Stomach (tissue), 19 donors: ENCODE measurements at places on chromosomes 16 and 17. TPM values are rescaled to one million over a fixed set of nuclear protein-coding genes. Genes with fewer than 3 reads are reported as not detected.

The UTS2R gene
- total RNA-seq, result not detected

The CLEC10A gene
- total RNA-seq, result not detected

The KRT20 gene
- total RNA-seq, result 72.0 TPM

The MYCBPAP gene
- not detected for total RNA-seq

The GPR142 gene
- not detected for total RNA-seq

The CHD9NB gene
- total RNA-seq, result 0.58 TPM

The HOXB3 gene
- total RNA-seq, result 25.3 TPM

The TBC1D3I gene
- not detected for total RNA-seq

The FBXW10 gene
- not detected for total RNA-seq

The APOBR gene
- 1.1 TPM for total RNA-seq

The TPSB2 gene
- total RNA-seq, result not detected

The CBLN1 gene
- total RNA-seq, result not detected

DNA sequence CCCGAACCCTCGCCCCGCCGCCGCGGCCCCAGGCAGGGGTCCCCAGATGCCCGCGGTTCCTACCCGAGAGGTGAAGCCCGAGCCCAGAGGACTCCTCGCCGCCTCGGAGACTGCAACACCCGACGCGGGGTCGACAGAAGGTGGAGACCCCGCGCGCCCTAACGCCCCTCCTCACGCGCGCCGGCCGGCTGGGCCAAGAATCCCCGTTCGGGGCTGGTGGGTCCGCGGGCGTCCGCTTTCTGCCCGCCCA, 515 bp downstream of the SUMO2 start:
- peak; percentile 26 for DNase-seq
- H3K4me3 ChIP-seq, result peak overlapping the region; percentile 98
- peaks cover 34% of the 10 kb centered on the region for H3K36me3 ChIP-seq
- H3K27me3 ChIP-seq, result no peaks in the 10 kb centered on the region
- peak overlapping the region; percentile 98 for H3K27ac ChIP-seq

GRCh38 chr16:58709333-58709732, 24.8 kb upstream of the SLC38A7 start:
- H3K27me3 ChIP-seq, result no peaks in the 10 kb centered on the region
- no peaks in the 10 kb centered on the region for H3K4me1 ChIP-seq
- no peak for DNase-seq
- no peak overlapping the region for H3K4me3 ChIP-seq

- peak within 1 kb of the TSS; percentile 88 for H3K27ac ChIP-seq
- H3K4me1 ChIP-seq, result peaks cover 7% of the 10 kb centered on the region
- DNase-seq, result peak; percentile 43
- peak within 1 kb of the TSS; percentile 69 for H3K4me3 ChIP-seq
- no peaks in the 10 kb centered on the region for H3K27me3 ChIP-seq
Observed at GRCh38 chr17:32927724-32928585, at the start of gene TMEM98. TSS of gene TMEM98 (plus strand) at chr17:32928153. CDS start at chr17:32931529, 3,376 bp downstream.

- H3K4me1 ChIP-seq, result no peaks in the 10 kb centered on the region
- no peak for DNase-seq
- peaks cover 98% of the 10 kb centered on the region for H3K36me3 ChIP-seq
- H3K27ac ChIP-seq, result no peak overlapping the region
- no peaks in the 10 kb centered on the region for H3K27me3 ChIP-seq
Observed at GRCh38 chr16:30728899-30729672, 19.1 kb upstream of the PHKG2 start.

- no peak for DNase-seq
- H3K27ac ChIP-seq, result peak overlapping the region; percentile 1
- H3K36me3 ChIP-seq, result no peaks in the 10 kb centered on the region
Observed at GRCh38 chr17:17725752-17726457, 44.6 kb downstream of the RAI1 start.

DNA sequence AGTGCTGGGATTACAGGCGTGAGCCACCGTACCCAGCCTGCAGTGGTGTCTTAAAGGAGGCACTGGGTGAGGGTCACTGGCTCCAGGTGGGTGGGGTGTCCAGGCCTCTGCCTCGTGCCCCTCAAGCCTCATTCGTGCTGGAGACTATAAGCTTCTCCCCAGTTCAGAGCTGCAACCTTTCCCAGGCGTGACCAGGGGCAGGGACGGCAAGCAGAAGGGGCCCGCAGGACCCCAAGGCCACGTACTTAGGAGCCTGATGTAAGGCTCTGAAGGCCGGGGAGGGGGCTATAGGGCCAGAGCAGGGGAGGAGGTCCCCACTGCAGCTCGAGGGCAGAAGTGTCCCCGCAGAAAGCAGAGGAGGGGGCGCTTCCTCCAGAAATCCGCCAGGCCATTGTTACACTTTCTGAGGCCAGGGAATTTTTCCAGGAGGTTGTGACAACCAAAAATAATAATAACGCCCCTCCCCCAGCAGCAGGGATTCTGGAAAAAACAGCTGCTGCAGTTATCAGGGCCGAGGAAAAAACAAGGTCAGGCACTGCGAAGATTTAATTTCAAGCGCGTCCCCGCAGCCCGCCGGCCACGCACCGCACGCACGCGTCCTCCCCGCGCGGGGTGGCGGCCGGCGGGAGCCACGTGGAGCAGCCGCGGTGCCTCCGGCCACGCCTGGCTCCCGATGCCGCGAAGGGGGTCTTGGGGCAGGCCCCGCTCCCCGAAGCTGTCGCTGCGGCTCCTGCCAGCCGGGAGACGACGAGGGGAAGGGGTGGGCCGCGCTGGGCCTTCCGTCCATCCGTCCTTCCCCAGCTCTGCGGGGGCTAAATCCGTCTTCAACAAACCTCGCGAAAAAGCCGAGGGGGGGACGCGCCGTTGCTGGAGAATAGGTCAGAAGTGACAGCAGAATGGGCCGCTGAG, 45.8 kb upstream of the SLC38A10 start:
- peaks cover 21% of the 10 kb centered on the region for H3K27me3 ChIP-seq
- H3K4me1 ChIP-seq, result peaks cover 79% of the 10 kb centered on the region
- H3K4me3 ChIP-seq, result peak overlapping the region; percentile 91
- H3K36me3 ChIP-seq, result no peaks in the 10 kb centered on the region

DNA sequence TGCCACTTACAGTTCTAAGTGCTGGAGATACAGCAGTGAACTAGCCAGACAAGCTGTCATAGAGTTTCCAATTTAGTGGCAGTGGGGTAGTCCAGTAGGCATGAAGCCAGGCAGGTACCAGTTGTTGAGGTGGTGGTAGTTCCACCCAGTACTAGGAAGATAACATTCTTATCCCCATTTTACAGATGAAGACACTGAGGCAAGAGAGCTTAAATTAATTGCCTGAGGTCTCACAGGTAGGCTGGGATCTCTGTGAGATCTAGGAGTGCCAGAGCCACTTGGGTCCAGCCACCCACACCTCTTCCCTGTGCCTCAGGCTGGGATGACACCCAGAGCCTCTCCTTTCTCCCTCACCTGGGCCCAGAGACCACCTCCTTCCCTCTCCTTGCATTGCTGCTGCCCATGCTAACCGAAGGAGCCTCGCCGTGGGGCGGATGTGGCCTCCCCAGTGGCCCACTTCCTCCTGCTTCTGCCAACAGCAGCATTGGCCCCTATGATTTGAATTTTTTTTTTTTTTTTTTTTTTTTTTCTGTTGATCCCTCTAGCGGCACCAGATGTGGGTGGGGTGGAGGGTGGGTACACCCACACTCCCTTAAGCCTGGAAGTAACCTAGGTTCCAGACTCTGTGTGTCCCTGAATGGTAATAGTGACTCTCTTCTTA, 114.0 kb downstream of the PRKCB start:
- H3K4me3 ChIP-seq, result no peak overlapping the region
- peak; percentile 50 for DNase-seq
- H3K4me1 ChIP-seq, result peaks cover 6% of the 10 kb centered on the region
- H3K36me3 ChIP-seq, result no peaks in the 10 kb centered on the region
- peak overlapping the region; percentile 56 for H3K27ac ChIP-seq

DNA sequence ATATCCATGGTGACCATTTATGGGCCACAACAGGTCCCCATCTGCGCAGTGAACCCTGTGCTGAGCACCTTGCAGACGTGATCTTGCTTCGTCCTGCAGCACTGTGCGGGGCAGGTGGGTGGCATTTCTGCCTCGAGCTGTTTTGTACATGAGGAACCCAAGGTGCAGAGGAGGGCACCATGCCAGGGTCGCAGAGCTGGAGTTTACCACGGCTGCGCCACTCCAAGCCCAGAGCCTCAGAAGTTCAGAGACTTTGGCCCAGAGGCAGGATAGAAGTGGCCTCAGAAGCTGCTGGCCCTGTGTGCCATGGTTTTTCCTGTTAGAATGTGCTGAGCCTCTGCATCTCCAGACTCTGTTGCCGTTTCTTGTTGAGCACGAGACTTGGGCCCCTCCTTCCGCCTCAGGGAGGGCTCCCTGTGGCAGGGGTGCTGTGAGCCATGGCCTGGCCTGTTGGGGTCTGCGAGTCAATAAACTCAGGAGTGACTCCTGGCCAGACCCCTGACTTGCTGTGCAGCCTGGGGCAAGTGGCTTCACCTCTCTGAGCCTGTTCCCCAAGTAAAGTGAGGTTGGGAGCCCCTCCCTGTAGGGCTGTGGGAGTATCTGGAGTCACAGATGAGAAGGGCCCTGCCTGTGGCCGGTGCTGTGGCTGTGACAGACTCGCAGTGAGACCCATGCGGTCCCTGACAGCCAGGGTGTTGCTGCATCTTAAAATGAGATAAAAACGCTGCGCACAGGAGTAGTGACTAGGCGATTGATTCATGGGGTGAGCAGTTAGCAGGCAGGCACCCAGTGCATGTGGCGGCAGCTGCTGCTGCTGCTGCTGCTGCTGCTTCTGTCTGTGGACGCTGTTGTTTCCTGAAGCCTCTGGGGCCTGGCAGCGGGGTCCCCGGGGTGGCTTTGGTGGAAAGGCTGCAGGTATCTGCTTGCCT, 11.8 kb downstream of the MAP2K3 start:
- peaks cover 38% of the 10 kb centered on the region for H3K36me3 ChIP-seq
- H3K27ac ChIP-seq, result no peak overlapping the region
- H3K27me3 ChIP-seq, result no peaks in the 10 kb centered on the region

- DNase-seq, result no peak
- H3K27ac ChIP-seq, result no peak overlapping the region
- peaks cover 7% of the 10 kb centered on the region for H3K4me1 ChIP-seq
- no peak overlapping the region for H3K4me3 ChIP-seq
- no peaks in the 10 kb centered on the region for H3K36me3 ChIP-seq
Observed at GRCh38 chr16:68436581-68436980, 11.7 kb downstream of the SMPD3 start.

DNA sequence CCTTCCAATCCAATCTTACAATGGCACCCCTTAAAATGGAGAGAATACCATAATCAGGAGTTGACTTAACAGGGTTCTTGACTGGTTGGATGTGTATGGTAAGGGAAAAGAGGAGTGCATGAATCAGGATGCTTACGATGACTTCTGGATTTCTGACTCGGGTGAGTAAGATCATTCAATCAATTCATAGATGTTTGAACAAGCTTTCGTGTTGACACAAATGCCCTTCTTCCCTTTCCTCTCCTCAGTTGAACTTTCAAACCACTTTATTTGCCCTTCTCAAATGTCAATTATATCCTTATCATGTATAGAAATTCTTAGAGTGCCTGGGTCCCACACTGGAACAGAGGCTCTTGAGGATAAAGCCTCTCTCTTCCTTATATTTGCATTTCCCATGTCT, 25.9 kb downstream of the ABCC12 start:
- H3K36me3 ChIP-seq, result no peaks in the 10 kb centered on the region
- no peaks in the 10 kb centered on the region for H3K27me3 ChIP-seq
- no peak for DNase-seq
- H3K27ac ChIP-seq, result no peak overlapping the region
- no peak overlapping the region for H3K4me3 ChIP-seq

GRCh38 chr17:82400830-82401229, 17.3 kb upstream of the HEXD start:
- H3K27ac ChIP-seq, result no peak overlapping the region
- DNase-seq, result peak; percentile 49
- peaks cover 24% of the 10 kb centered on the region for H3K4me1 ChIP-seq

DNA sequence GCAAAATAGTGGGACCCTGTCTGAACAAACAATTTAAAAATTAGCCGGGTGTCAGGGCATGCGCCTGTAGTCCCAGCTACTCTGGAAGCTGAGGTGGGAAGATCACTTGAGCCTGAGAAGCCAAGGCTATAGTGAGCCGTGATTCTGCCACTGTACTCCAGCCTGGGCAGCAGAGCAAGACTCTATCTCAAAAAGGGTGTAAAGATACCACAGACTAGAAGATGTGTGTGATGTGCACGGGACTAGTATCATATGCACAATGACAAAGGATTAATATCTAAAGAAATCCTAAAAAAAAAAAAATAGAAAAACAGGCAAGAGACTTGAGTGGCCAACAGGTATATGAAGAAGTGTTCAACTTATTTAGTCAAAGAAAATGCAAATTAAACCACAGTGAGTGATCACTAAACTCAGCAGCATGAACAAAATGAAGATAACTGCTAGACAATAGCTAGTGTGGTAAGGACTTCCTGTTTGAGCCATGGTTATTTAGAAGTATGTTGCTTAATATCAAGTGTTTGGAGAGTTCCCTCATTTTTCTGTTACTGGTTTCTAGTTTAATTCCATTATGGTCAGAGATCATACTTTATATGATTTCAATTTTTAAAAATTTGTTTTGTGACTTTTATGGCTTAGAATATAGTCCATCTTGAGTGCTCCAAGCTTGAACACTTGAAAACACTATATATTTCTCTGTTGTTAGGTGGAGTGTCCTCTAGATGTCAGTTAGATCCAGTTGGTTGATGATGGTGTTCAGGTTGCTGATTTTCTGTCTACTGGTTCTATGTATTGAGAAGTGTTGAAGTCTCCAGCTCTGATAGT, 14.7 kb upstream of the SLX4 start:
- DNase-seq, result no peak
- no peak overlapping the region for H3K4me3 ChIP-seq

DNA sequence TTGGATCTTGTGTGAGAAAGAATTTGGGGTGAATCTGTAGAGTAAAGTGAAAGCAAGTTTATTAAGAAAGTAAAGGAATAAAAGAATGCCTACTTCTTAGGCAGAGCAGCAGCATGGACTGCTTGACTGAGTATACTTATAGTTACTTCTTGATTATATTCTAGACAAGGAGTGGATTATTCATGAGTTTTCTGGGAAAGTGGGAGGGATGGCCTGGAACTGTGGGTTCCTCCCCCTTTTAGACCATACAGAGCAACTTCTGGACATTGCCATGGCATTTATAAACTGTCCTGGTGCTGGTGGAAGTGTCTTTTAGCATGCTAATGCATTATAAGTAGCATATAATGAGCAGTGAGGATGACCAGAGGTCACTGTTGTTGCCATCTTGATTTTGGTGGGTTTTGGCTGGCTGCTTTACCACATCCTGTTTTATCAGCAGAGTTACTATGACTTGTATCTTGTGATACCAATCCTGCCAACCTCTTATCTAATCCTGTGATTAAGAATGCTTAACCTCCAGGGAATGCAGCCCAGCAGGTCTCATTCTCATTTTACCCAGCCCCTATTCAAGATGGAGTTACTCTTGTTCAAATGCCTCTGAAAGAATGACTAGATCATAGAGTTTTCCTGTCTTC, 58.7 kb downstream of the HSD17B2 start:
- no peaks in the 10 kb centered on the region for H3K27me3 ChIP-seq
- H3K4me1 ChIP-seq, result no peaks in the 10 kb centered on the region
- no peak overlapping the region for H3K4me3 ChIP-seq
- H3K36me3 ChIP-seq, result no peaks in the 10 kb centered on the region

DNA sequence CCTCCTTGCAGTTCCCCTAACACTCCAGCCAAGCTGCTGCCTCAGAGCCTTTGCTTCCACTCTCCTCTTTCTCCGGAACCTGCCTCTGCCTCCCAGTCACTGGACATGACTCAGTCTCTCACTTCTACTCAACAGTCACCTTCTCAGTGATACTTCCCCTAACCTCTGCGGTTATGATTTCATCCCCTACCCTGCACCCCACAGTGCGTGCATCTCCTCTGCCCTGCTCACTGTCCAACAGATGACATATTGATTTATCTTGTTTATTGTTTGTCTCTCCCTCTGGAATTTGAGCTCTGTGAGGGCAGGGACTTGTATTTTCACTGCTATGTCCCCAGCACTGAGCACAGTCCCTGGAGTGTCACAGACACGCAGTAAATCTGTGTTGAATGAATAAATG, 100.7 kb downstream of the CYLD start:
- no peak for DNase-seq
- H3K4me3 ChIP-seq, result no peak overlapping the region
- peaks cover 31% of the 10 kb centered on the region for H3K27me3 ChIP-seq
- no peaks in the 10 kb centered on the region for H3K36me3 ChIP-seq
- H3K4me1 ChIP-seq, result peaks cover 11% of the 10 kb centered on the region
